Testis (tissue), 5 donors: ENCODE measurements at places on chromosomes 6 and 20. TPM values are rescaled to one million over a fixed set of nuclear protein-coding genes. Genes with fewer than 3 reads are reported as not detected.
A peak's percentile ranks its signal among the peaks of the same experiment; 100 is the strongest.

DNA sequence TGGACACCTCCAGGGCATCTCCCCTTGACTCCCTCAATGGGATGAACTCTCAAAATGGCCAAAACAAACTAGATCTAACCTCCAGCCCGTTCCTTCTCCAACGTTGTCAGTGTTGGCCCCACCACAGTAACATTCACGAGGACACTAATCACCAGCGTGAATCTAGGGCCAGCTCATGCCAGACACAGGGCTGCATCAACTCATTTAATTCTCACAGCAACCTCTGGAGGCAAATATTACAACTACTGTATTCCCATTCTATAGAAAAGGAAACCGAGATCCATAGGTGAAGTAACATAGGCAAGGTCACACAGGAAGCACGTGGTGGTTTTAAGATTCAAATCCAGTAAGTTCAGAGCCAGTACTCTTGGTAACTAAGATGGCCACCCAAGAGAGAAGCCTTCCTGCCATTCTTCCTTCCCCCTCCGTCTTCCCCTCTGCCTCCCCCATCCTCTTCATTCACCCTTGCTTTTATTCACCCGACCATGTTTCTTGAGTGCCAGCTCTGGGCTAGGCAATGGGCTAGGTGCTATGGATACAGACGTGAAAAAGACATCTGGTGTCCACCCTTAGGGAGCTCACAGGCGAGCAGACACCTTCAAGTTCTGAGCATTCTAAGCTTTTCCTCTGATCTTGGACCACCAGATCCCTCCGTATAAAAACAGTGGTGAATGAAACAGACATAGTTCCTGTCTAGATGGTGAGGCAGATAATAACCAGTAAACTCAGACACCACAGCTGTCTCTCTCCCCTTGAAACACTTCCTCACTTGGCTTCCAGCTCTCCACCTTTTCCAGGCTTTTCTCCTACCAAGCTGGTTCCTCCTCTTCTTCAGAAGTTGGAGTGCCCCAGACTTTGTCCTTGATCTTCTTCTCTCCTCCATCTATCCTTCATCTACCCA lies 9.6 kb downstream of the CCM2L start:
- no peak for DNase-seq

GRCh38 chr6:26243132-26243531 lies 121.9 kb upstream of the BTN3A2 start:
- DNase-seq = no peak

DNA sequence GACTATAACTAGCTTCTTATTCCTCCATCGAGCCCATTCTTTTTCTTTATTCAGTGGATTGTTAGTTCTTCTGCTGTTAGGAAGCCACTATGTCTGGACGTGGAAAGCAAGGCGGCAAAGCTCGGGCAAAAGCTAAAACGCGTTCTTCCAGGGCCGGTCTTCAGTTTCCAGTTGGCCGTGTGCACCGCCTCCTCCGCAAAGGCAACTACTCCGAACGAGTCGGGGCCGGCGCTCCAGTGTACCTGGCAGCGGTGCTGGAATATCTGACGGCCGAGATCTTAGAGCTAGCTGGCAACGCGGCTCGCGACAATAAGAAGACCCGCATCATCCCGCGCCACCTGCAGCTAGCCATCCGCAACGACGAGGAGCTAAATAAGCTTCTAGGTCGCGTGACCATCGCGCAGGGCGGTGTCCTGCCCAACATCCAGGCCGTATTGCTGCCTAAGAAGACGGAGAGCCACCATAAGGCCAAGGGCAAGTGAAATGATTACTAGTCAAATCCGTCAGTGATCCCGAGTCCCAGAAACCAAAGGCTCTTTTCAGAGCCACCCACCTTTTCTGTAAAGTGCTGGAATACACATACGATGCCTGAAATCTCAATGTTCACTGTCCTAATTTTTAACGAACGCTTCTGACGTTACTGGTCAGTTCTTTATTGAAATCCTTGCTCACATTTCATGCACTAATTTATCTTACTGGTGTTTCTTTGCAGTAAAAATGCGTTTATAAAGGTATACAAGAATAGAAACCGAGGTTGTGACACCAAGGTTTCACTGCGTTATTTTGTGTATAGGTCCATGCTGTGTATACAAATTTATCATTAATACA lies 129.9 kb downstream of the HFE start:
- DNase-seq = peak; percentile 89

DNA sequence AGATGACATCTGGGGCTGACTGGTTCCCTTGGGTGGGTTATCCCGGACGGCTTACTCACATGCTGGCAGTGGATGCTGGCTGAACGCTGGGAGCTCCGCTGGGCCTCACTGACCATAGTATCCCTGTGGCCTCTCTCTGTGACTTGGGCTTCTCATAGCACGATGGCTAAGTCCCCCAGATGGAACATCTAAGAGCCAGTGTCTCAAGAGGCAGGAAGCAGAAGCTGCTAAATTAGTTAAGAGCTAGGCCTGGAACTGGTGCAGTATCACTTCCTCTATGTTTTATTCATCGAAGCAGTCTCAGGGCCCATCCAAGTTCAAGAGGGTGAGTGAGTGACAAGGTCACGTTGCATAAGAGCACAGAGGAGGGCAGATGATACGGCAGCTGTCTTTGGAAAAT lies 116.5 kb upstream of the LAMP5 start:
- DNase-seq = no peak

GRCh38 chr6:49540614-49541013 lies 9.9 kb upstream of the C6orf141 start:
- no peak for DNase-seq

DNA sequence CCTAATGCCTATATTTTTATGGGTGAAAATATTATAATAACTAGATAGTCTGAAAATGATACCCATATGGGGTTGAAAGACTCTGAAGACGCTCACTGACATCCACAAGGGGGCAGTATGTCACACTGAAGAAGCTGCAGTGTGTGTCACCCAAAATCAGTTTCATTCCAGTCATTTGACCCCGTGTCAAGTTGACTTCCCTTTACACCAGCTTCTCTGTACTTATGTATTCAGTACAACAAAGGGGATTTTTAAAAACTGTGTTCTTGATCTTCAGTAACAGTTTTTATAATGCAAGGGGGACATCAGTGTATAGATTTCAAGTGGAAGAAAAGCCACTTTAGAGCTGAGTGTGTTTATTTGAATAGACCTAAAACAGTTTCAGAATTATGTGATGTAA lies 19.3 kb downstream of the FAXC start:
- DNase-seq = peak; percentile 72

- no peak for DNase-seq
These were observed 979.8 kb upstream of the GJE1 start for GRCh38 chr6:141152951-141153350.

Gene BTNL2
- 0.74 TPM for total RNA-seq

Gene RAET1E
- total RNA-seq = 0.31 TPM
